ENCODE measurements at places on chromosomes 13 and 19. TPM values are rescaled to one million over a fixed set of nuclear protein-coding genes. Genes with fewer than 3 reads are reported as not detected.

ZNF444 gene
- 21.8 TPM for polyA plus RNA-seq

CLEC11A gene
- polyA plus RNA-seq: 4.4 TPM

NLRP9 gene
- not detected for polyA plus RNA-seq

FFAR3 gene
- not detected for polyA plus RNA-seq

CNFN gene
- polyA plus RNA-seq: 4.5 TPM

ZNF491 gene
- 0.77 TPM for polyA plus RNA-seq

CBY2 gene
- not detected for polyA plus RNA-seq

DNA sequence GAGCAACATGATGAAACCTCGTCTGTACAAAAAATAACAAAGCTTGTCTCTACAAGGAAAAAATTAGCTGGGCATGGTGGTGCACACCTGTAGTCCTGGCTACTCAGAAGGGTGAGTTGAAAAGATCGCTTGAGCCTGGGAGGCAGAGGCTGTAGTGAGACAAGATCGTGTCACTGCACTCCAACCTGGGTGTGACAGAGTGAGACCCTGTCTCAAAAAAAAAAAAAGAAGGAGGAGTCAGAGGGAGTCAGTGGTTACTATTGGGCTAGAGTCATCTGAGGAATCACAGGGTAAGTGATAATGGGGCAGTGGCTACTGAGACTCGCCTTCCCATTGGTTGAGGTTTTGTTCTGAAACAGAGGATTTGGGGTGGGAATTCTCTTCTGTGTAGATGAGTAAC is 1.9 kb upstream of the GPI start:
- peaks cover 3% of the 10 kb centered on the region for H3K36me3 ChIP-seq
- H3K4me3 ChIP-seq: no peak overlapping the region
- DNase-seq: no peak
- no peaks in the 10 kb centered on the region for H3K27me3 ChIP-seq
- H3K27ac ChIP-seq: no peak overlapping the region

GRCh38 chr13:112785483-112785856 is 95.6 kb downstream of the ATP11A start:
- no peaks in the 10 kb centered on the region for H3K27me3 ChIP-seq
- no peak overlapping the region for H3K27ac ChIP-seq
- H3K36me3 ChIP-seq: peaks cover 2% of the 10 kb centered on the region
- H3K4me1 ChIP-seq: peaks cover 20% of the 10 kb centered on the region

GRCh38 chr19:10395003-10395402 is 8.3 kb downstream of the CDC37 start:
- no peak for DNase-seq
- H3K27me3 ChIP-seq: no peaks in the 10 kb centered on the region
- no peak overlapping the region for H3K27ac ChIP-seq
- H3K4me3 ChIP-seq: no peak overlapping the region
- peaks cover 22% of the 10 kb centered on the region for H3K36me3 ChIP-seq

- H3K27me3 ChIP-seq: no peaks in the 10 kb centered on the region
- H3K4me3 ChIP-seq: no peak overlapping the region
- no peak overlapping the region for H3K27ac ChIP-seq
- no peaks in the 10 kb centered on the region for H3K4me1 ChIP-seq
Measured at GRCh38 chr13:47049276-47049989, 152.6 kb upstream of the HTR2A start.

DNA sequence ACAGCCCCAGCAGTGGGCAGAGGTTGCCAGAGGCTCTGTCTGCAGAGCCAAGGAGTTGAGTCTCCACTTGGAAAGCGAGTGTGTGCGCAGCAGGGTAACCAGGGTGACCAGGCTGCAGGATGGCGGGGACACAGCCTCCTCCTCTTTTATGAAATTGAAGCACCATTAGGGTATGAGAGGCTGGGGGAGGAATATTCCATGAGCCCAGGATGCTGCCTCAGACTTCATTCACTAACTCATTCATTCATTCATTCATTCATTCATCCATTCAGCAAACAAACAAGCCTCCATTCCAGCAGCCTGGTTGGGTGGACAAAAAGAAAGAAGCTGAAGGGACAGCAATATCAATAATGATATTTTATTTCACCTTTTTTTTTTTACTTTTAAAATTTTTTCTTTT is 6.6 kb upstream of the LMTK3 start:
- no peaks in the 10 kb centered on the region for H3K36me3 ChIP-seq
- DNase-seq: no peak
- H3K4me3 ChIP-seq: no peak overlapping the region
- no peak overlapping the region for H3K27ac ChIP-seq

DNA sequence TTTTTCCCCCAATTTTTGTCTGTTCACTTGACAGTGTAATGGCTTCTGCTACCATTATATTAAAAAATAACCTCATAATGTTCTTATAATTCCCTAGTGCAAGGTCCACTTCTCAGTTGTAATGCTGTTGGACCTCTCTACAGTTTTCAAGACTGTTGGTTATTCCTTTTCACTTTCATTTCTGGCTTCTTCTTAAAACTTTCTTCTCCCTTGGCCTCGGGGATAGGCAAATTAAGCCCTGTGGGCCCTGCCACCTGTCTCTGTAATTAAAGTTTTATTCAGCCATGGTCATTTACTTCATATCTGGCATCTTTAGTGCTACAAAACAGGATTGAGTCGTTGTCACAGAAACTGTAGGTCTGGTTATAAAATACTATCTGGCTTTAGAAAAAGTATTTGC is 313.5 kb downstream of the KLF12 start:
- no peak overlapping the region for H3K4me3 ChIP-seq
- no peaks in the 10 kb centered on the region for H3K27me3 ChIP-seq
- DNase-seq: no peak
- no peak overlapping the region for H3K27ac ChIP-seq
- no peaks in the 10 kb centered on the region for H3K36me3 ChIP-seq

DNA sequence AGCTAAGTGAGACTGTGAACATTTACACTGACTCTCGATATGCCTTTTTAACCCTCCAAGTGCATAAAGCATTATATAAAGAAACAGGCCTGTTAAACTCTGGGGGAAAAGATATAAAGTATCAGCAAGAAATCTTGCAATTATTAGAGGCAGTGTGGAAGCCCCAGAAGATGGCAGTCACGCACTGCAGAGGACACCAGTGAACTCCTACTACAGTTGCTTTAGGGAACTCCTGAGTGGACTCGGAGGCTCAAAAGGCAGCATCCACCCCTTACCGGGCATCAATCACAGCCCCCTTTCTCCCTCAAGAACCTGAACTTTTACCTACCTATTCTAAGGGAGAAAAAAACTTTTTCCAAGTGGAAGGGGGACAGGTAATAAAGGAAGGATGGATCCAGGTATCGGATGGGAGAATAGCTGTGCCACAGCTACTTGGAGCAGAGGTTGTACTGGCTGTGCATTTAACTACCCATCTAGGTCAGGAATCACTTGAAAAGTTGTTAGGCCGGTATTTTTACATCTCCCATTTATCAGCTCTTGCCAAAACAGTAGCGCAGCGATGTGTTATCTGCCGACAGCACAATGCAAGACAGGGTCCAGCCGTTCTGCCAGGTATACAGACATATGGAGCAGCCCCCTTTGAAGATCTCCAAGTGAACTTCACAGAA is 80.1 kb downstream of the ZNF486 start:
- no peak overlapping the region for H3K27ac ChIP-seq
- H3K36me3 ChIP-seq: no peaks in the 10 kb centered on the region
- DNase-seq: peak; percentile 62
- H3K27me3 ChIP-seq: no peaks in the 10 kb centered on the region
- H3K4me1 ChIP-seq: no peaks in the 10 kb centered on the region
- H3K4me3 ChIP-seq: no peak overlapping the region

DNA sequence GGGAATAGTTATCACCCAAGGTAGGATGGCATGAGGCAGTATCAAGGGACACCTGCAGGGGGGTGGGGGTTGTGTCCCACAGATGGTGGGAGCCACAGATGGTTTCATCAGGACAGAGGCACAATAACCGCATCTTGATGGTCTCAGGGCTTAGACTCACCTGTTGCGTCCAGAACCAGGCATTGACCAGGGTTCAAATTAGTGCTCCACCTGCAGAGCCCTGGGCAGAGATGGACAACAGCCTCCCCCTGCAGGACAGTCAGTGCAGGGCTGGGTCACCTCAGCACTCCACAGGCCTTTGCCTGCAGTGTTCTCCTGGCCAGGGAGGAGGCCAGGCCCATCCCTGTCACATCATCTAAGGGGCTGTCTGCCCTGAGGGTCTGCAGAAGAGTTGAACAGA is 14.5 kb upstream of the CEACAM1 start:
- H3K27me3 ChIP-seq: peaks cover 5% of the 10 kb centered on the region
- H3K27ac ChIP-seq: no peak overlapping the region
- H3K4me1 ChIP-seq: no peaks in the 10 kb centered on the region
- H3K36me3 ChIP-seq: no peaks in the 10 kb centered on the region
- no peak overlapping the region for H3K4me3 ChIP-seq

DNA sequence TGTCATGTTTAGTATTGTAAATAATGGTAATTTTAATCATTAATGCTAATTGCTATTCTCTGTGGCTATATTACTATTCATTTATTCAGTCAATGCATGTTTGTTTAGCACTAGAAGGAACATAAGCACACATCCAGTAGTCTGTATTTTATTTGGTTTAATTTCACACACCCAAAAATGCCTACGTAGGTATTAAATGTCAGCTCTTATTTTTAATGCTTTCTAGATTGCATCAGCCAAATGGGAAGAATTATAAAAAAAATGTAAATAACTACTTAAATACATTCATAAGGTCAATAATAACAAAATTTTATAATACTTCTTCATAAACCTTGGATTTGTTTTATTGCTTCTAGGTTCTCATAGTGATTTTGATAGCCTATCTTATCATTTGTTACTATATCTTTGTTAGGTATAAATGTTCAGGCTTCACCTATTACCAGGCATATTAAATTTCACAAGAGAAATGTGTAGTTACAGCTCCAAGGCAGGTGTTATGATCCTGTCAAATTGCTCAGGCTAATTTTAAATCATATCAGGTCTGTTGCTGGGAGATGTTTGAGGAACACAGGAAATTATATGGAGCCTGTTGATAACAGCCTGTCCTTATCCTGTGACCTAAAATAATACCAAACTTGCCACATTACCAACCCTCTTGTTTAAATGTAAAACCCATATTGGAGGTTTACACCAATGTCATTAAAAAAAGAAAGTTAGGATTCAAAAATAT is 34.4 kb downstream of the ITGBL1 start:
- H3K36me3 ChIP-seq: no peaks in the 10 kb centered on the region
- peaks cover 9% of the 10 kb centered on the region for H3K4me1 ChIP-seq
- no peak overlapping the region for H3K4me3 ChIP-seq

GRCh38 chr13:59409634-59410200 is 754.0 kb downstream of the DIAPH3 start:
- H3K36me3 ChIP-seq: no peaks in the 10 kb centered on the region
- DNase-seq: no peak
- H3K27ac ChIP-seq: no peak overlapping the region
- H3K27me3 ChIP-seq: no peaks in the 10 kb centered on the region
- H3K4me1 ChIP-seq: peaks cover 10% of the 10 kb centered on the region

- DNase-seq: no peak
- H3K4me3 ChIP-seq: no peak overlapping the region
- no peak overlapping the region for H3K27ac ChIP-seq
- H3K27me3 ChIP-seq: no peaks in the 10 kb centered on the region
- no peaks in the 10 kb centered on the region for H3K4me1 ChIP-seq
- no peaks in the 10 kb centered on the region for H3K36me3 ChIP-seq
Measured at GRCh38 chr13:58992478-58993042, 1171.2 kb downstream of the DIAPH3 start.

DNA sequence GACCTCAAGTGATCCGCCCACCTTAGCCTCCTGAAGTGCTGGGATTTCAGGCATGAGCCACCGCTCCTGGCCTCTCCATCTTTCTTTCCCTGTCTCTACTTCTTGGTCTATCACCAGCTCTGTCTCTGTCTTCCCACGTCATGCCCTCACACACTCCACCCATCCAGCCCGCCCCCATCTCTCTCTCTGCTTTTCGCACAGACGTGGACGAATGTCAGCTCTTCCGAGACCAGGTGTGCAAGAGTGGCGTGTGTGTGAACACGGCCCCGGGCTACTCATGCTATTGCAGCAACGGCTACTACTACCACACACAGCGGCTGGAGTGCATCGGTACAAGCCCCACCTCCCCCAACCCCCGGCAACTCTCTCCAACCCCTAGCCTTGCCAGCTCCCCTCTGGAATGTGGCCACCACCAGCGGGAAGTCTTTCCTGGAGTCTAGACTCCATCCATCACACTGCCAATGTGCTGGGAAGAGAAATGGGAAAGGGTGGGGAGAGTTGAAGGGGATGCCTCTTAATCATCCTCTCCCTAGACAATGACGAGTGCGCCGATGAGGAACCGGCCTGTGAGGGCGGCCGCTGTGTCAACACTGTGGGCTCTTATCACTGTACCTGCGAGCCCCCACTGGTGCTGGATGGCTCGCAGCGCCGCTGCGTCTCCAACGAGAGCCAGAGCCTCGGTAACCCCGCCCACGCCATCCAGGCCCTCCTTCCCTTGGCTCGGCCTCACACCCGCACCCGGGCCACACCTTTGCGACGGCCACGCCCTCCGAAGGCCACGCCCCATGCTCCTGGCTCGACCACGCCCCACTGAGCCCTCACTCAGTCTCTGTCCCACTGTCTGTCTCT is 22.5 kb downstream of the LTBP4 start:
- H3K4me3 ChIP-seq: no peak overlapping the region
- no peaks in the 10 kb centered on the region for H3K4me1 ChIP-seq
- no peak overlapping the region for H3K27ac ChIP-seq
- H3K36me3 ChIP-seq: no peaks in the 10 kb centered on the region

DNA sequence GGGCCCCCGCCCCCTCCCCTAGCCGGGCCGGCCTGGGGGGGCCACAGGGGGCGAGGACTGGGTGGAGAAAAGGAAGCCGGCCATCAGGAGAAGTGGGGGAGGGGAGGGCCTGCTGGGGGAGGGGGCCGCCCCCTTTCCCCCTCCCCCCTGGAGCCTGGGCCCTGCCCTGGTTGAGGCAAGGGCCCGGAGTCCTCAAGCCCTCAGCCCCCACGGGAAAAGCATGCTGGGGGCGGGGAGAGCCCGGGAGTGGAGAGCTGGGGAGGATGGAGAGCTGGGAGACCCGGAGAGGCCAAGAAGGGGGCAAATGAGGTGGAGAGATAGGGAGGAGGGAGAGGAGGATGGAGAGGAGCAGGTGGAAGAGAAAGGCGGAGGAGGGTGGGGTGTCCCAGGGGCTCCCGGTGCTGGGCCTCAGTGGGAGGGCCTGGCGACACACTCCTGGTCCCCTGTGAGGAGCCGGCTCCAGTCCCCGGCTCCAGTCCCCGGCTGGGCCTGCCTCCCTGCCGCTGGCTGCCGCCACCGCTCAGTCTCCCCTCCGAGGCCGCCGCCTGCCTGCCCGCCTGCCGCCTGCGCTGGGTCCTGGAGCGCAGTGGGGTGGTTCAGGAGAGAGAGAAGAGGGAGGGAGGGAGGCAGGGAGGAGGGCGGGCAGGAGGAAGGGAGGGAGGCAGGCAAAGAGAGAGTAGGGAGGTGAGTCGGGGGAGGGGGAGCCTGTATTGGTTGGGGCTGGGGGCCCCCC is at the start of gene GRIK5:
Gene GRIK5 (minus strand): TSS at position 588 of the 733 bp plus-strand sequence. CDS start 4,436 bp downstream, outside the sequence.
- H3K36me3 ChIP-seq: no peaks in the 10 kb centered on the region
- no peak within 1 kb of the TSS for H3K4me3 ChIP-seq
- H3K27me3 ChIP-seq: peaks cover 12% of the 10 kb centered on the region
- no peak within 1 kb of the TSS for H3K27ac ChIP-seq
- H3K4me1 ChIP-seq: peaks cover 35% of the 10 kb centered on the region

- no peaks in the 10 kb centered on the region for H3K27me3 ChIP-seq
- peaks cover 9% of the 10 kb centered on the region for H3K36me3 ChIP-seq
- DNase-seq: no peak
- peaks cover 12% of the 10 kb centered on the region for H3K4me1 ChIP-seq
- peak overlapping the region; percentile 39 for H3K27ac ChIP-seq
Measured at GRCh38 chr19:13952931-13953531, 722 bp downstream of the DCAF15 start.
